Cerebellum (tissue), 4 donors: ENCODE measurements at places on chromosomes 6 and 20. TPM values are rescaled to one million over a fixed set of nuclear protein-coding genes. Genes with fewer than 3 reads are reported as not detected.

PDE10A gene
- total RNA-seq: 41.5 TPM

SYNDIG1 gene
- 12.4 TPM for total RNA-seq

HSPA12B gene
- 3.3 TPM for total RNA-seq

BMP2 gene
- total RNA-seq: 11.4 TPM

HCRTR2 gene
- 10.2 TPM for total RNA-seq

BTBD3 gene
- total RNA-seq: 535 TPM

CLPSL1 gene
- total RNA-seq: not detected

HLA-DQB1 gene
- not detected for total RNA-seq

MATN4 gene
- total RNA-seq: not detected

HCK gene
- 2.6 TPM for total RNA-seq

FOXA2 gene
- not detected for total RNA-seq

ZNF334 gene
- 30.8 TPM for total RNA-seq

FILIP1 gene
- 1.5 TPM for total RNA-seq

PTGIS gene
- total RNA-seq: 9.7 TPM

CDSN gene
- not detected for total RNA-seq

FAM217B gene
- 10.1 TPM for total RNA-seq
